Upper lobe of right lung (tissue), 1 donor: ENCODE measurements at places on chromosomes 6 and 20. TPM values are rescaled to one million over a fixed set of nuclear protein-coding genes. Genes with fewer than 3 reads are reported as not detected.

TP53TG5 gene
- not detected for total RNA-seq

ID4 gene
- 35.2 TPM for total RNA-seq

GUCA1A gene
- total RNA-seq, result not detected

CNKSR3 gene
- total RNA-seq, result 11.8 TPM

ARG1 gene
- 1.3 TPM for total RNA-seq
